Right lung (tissue), 10 donors: ENCODE measurements at places on chromosomes 4 and X.

DNA sequence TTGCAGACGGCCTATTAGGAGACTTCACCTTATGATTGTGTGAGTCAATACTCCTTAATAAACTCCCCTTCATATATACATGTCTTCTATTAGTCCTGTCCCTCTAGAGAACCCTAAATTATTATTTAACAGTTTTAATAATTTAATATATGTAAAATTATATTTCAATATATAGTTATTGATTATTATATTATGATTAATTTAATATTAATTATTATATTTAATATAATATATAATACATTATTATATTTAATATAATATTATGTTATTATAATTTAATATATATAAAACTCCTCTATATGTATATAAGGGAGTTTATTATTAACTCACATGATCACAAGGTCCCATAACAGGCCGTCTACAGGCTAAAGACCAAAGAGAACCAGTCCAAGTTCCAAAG is 533.2 kb downstream of the ARAP2 start:
- no peak for DNase-seq

- no peak for DNase-seq
These were observed 16.7 kb downstream of the BLOC1S4 start for GRCh38 chr4:6732441-6733357.

DNA sequence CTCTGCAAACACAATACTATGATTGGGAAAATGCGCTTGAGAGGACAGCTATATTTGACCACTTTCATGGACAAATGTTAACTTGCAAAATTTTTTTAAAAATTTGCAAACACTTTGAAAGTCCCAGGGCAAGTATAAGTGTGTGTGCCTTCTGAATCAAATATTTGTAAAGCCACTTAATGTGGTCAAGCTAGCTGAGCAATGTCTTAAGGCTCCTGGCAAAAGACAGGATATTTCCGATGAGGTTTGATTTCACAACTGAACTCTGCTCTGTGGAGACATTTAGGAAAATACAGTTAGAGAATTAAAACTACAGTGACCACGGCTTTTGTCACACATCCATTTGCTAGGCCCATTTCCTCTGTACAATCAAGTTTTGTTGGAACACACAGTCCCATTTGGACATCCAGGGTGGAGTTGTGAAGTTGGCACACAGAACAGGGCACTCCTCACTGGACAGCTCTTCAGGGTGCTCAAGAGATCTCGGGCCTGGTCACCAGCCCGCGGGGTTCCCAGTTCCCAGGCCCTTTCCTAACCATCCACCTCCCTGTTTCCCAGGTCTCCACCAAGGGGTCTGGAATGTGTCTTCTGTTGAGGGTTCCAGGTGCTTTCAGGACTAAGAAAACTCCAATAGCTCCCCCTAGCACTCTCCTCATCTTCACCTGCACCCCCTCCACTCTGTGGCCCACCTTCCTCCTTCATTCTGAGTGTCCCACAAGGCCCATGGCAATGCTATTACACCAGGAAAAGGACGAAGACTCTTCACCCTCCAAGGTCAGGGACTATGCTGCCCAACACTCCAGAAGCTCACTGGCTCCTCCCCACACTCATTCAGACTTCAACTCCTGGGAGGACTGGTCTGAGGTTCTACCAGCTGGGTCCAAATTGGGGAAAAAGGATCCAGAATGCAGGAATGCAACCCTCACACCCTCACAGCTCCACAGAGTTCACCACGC is 41.9 kb downstream of the XAGE2 start:
- no peak for DNase-seq

DNA sequence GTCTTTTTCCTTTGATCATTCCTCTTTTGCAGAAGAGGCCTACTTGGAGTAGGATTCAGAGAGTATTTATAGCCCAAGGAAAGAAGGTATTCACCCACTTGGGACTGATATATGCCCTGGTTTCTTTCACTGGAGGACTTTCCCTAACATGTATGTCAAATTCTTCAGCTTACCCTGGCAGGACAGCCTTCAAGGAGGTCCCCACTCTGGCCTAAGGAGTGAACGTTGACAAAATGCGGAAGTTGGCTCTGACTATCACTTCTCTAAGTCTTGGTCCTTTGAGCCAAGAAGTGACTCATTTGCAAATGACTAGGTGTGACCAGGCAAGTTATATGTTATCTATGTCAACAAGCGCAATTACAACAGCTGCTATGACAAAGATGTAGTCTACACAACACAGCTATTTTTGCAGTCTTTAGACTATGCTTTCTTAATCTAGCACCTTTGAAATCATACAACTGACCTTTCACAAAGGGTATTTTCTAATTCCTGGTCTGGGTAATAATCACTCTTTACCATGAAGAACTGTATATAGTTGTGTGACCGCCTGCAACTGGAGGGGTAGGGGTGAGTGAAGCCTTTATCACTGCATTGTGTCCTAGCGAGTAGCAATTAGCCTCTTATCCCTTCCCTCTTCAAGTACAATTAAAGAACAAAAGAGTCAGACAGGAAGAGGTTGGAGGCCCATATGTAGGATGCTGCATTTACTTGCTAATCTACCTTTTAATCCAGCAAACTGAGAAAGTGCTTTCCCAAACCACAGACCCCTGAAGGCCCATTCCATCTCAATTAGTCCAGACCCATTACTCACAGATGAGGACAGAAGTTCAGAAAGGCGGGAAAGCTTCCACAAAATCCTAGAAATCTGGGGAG is 50.1 kb downstream of the RASGEF1B start:
- no peak for DNase-seq
